T follicular helper cell (primary cell): ENCODE measurements at places on chromosomes 4 and X.

DNA sequence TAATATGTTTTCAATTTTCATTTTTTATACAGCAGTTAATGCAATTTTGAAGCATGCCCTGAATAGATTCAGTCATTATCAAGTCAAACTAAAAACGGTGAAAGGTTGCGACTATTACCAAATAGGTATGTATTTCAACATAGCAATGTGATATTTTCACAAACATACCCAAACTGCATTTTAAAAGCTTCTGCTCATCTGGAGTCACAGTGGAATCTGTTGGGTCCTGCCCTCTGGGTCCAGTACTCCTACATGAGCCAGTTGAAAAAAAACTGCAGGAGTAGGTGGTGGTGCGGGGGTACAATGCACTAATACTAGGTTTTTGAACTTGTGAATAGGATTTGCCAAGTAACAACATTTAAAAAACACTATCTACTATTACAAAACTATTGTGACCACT lies 938 bp downstream of the GPR34 start:
- no peak for DNase-seq

GRCh38 chrX:148316446-148316845 lies 184.0 kb upstream of the AFF2 start:
- no peak for DNase-seq

DNA sequence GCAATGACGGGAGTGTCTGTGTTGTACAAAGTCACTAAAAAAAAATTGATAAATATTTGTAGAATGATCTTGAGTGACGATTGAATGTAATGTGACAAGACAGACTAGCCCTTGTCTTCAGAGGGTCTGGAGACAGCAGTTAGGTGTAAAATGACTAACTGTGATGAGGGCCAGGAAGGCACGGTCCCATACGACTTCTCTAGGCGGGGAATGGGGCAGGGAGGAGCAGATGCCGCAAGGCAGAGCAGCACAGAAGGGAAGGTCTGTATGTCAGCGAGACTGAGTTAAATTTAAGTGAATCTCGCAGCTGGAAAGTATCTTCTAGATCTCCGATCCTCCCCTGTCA lies 405 bp downstream of the CENPE start:
- no peak for DNase-seq

GRCh38 chr4:3223346-3223745 lies 25.6 kb upstream of the MSANTD1 start:
- DNase-seq: no peak

DNA sequence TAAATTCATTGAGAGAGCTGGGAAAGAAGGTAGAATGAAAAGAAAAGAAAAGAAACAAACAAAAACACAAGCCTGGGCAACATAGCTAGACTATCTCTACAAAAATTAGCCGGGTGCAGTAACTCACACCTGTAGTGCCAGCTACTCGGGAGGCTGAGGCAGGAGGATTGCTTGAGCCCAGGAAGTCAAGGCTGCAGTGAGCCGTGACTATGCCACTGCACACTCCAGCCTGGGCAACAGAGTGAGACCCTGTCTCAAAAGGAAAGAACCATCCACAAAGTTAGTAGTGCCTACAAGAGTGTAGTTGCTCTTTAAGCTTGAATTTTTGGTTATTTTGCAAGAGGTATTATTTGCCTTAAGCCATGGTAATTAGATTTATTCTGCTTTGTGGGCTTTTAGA lies 157.7 kb downstream of the CBR4 start:
- DNase-seq: no peak

GRCh38 chrX:54029529-54030143 lies 14.6 kb downstream of the PHF8 start:
- DNase-seq: no peak

DNA sequence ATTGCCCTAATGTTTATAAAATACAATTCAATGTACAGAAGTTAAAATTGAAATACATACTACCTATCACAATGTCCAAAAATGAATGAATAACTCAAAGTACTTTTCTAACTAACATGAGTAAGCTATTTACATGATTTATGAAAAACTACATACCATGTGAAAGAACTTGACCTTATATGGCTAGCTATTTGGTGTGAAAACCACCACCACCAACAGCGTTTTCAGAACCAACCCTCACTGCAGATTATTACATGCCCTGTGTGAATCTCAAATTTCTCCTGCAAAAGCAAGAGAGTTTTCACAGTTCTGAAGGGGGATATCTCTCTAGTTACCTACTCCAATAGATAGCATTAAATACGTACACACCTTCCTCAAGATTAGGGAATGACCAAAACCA lies 198.5 kb downstream of the SPATA18 start:
- no peak for DNase-seq

DNA sequence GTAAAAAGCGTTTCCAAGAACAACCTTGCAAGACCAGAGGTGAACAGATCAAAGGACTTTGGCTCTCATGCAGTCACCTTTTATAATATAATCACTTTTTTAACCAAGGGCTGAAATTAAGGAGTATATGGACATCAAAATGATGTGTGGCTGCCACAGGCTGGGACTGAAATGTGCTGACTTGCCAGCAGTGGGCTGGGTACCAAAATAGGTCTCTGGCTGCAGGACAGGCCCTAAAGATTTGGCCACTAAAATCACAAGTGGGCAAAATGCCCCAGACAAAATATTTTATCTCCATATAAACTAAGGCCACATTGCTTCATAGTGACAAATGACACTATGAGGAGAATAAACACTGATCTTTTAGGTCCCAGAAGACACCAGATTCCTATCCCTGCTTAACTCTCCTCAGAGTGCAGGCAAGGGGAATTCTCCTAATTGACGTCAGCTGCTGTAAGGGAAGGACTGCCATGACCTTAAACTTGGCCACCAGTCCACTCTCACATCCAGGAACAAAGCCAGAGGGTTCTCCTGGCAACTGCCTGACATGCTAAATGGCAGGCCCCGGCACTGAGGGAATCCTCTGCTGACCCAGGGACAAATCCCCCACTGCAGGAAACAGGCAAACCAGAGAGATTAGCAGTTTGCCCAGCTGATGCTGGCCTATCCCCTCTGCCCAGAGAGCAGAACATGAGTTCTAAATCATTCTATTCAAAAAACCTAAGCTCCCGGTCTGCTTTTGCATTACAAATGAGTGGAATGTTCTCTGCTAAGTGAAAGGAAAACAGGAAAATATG lies 155.8 kb downstream of the PPP3CA start:
- DNase-seq: no peak

DNA sequence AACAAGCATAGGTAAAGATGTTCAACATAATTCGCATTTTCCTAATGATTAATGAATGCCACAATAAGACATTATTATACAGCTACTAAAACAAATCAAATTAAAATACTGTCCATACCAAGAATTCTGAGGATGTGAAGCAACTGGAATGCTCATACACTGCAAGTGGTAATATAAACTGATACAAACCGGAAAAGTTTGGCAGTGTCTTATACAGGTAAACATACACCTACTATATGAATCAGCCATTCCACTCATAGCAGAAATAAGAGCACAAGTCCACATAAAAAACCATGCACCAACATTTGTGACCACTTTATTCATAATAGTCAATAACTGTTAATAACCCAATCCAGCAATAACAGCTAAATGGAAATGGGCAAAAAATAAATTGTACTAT lies 79.3 kb downstream of the FBXW7 start:
- no peak for DNase-seq

- DNase-seq: peak; percentile 31
Observed at GRCh38 chrX:153944140-153944799, at the start of gene RENBP. TSS of gene RENBP (minus strand) at chrX:153944643. CDS start at chrX:153944610, 33 bp downstream.

DNA sequence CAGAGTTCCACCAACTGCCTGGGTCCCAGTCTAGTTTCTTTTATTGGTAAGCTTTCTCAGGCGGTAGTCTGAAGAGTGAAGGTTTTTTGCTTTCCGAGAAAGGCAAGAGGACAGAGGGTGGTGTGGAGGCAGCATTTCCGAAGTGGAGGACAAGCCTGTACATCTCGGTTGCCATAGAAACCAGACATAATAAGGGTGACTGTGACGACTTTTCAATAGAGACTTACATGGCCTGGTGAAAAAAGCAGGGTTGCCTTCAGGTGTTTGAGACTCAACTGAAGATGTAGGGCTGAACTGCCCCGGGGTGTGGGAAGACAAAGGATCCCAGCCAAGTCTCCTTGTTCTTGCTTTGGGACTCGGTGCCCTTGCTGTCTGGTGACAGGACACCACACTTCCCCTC lies 53.6 kb upstream of the RAB40AL start:
- no peak for DNase-seq

- DNase-seq: no peak
Observed at GRCh38 chr4:53644607-53645006, 53.3 kb upstream of the LNX1 start.

DNA sequence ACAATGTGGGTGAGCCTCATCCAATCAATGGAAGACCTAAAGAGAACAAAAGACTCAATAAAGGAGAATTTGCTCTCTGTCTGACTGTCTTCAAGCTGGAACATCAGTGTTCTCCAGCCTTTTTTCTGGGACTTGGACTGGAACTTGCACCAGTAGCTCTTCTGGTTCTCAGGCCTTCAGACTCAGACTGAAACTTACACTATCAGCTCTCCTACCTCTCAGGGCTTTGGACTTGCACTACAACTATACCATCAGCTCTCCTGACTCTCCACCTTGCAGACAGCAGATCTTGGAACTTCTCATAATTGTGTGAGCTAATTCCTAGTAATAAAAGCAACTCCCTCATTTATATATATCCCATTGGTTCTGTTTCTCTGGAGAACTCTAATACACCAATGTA lies 185.9 kb downstream of the SMIM20 start:
- no peak for DNase-seq

DNA sequence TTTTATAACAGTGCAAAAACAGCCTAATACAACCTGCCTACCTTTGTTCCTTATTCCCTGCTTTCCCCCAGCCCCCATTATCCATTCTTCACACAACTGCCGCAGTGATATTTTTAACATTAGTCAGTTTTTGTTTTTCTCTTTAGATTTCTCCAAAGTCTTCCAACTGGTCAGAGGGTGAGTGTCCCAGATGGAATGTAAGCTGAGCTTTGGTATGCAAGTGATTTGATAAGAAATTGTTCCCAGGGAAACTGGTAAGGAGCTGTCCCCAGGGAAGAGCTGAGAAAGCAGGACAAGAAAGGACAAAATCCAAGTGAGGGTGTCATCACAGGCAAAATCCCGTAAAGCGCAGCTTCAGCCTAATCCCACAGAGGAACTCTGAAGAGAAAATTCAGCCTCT lies 475.5 kb upstream of the ADGRL3 start:
- no peak for DNase-seq

GRCh38 chrX:131894995-131895394 lies 128.1 kb upstream of the STK26 start:
- DNase-seq: no peak

GRCh38 chr4:162456106-162456505 lies 292.3 kb upstream of the FSTL5 start:
- no peak for DNase-seq
